ENCODE measurements at places on chromosomes 1 and 21.

DNA sequence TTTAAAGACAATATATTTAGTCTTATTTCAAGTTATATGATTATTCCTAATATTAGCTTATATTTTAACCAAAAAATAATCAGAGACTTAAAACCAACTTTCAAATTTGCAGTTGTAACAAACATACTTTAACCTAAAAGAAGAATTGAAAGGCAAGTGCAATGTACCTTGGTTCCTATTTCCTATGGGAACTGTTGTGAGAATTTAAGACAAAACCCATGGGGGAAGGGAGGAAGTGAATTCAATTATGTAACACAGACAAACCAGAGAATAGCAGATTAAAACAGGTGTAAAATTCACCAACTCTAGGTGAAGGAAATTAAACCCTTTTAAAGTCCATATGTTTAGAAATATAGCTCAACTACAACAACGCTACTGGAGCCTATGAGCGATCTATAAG is 22.6 kb upstream of the CR2 start:
- no peak for DNase-seq

DNA sequence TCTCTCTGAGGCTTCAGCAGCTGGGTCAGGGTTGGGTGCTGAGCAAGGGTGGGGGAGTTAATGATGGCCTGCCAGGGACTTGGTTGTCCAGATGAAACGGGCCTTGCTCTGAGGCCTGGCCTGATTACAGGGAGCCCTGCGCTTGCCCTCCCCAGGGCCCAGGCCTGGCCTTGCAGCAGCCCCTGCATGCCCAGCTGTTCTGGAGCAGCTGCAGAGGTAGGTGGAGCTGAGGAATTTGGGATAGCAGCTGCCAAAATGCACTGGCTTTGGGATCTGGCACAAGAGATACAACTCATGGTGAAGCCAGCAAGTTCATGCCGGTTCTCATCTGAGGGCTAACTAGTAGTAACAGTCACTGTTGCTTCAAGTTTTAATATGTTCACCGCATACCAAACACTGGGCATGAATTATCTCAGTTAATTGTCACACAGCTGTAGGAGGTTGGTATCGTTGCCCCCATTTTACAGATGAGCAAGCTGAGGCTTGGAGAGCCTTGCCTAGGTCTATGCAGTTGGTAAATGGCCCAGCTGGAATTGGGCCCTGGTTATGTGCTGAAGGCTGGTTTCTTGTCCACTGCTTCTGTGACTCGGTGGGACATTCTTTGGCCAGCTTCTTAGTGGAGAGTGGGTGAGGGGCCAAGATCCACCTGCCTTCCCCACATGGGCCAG is 7.3 kb upstream of the SERINC2 start:
- DNase-seq: no peak

- no peak for DNase-seq
Observed at GRCh38 chr1:234875953-234876855, 252.4 kb downstream of the TOMM20 start.

DNA sequence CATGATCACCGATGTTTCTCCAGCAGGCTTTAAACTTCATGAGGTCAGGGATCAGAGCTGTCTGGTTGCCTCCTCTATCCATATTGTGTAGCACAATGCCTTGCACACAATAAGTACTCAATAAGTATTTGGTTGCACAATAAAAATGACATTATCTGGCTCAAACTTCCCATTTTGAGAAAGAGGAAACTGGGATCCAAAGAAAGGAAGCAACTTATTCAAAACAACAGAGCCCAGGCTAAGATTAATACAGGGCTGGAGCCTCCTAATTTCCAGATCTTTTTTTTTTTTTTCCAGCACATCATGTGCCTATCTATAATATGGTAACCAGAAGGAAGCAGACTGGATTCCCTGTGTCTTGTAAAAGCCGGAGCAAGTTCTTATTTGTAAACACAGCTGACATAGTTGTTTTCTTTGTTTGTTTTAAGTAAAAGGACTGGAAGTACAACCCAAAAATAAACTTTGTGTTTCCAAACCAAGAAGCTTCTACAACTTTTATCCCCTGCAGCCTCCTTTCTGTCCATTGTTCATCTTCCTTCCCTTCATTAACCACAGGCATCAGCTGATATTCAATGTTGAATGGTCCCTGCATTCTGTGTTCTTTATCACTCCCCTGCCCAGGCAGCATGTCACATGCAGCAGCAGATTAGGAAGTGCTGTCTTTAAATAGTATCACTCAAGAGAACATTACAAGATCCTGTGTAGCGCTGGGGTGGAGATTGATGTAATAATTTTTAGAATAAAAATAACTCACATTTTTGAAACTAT is 71.2 kb upstream of the HOOK1 start:
- DNase-seq: no peak

DNA sequence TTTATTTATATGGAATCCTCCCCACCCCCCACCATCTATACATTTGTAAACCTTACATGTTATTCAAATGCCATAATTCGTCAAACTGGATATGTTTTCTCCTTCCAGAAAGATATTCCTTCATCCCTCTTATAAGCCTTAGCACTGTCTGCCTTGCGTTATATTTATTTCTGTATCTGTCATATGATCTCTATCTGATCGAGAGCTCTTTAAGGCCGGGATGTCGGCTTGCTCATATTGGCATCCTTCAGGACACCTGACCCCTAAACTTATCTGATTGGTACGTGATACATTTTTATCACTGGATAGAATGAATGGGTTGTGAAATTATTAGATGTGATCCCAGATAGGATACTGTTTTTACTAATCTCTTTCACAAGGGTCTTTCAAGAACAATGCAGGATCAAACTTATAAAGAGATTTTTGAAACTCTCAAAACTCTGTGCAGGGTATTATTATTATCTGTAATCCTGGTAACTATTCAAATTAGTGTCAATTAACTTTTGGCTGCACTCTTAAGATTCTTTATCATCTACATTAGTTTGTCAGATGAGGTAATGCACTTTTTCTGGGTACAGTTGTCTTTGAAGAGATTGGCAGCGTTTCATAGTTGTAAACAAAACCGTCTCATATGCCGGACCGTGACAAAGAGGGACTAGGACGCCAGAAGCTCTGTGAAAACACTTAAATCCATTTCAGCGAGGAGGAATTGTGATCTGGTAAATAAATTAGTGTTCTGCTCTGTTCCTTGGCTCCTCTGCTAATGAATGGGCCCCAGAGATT is 152.0 kb downstream of the KIF26B start:
- no peak for DNase-seq

GRCh38 chr1:41394959-41395956 is 34.0 kb downstream of the FOXO6 start:
- peak; percentile 22 for DNase-seq

- no peak for DNase-seq
Observed at GRCh38 chr1:29890201-29890959, 654.1 kb downstream of the PTPRU start.

DNA sequence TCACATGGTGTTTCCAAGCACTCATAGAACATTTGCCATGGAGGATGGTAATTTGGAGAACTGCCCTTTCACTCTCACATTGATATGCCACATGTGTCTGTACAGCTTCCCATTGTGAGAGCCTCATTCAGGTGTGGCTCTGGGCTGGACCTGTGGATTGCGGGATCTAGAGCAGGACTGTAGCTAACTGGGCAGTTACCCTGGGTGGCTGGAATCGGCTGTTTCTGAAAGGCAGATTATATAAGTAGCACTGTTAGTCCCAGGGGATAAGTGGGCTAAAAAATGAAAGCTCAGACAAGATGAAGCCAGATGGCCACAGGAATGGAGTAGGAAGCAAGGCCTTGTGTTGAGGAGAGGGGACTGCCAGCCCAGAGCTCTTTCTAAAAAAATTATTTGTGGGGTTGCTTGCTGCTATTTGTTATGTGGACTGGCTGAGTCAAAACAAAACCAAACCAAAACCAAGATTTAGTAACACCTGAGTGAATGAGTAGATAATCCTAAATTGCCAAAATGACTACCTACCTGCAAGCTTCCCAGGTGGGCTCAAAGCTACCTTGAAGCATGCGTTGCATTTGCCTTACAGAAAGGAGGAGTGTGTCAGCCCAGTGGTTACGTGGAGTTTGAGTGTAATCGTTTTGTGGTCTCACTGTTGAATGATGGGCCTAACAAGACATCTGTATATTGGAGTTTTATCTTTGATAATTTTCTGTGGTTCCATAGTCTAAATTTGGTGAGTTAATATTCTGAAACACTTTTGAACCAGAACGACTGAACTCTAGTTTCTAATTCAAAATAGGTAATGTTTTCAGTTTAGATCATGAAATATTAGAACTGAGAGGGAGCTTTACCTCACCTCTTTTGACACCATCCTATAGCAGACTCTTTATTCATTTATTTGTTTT is 58.0 kb downstream of the SDCCAG8 start:
- peak; percentile 99 for DNase-seq

GRCh38 chr1:30034105-30034626 is 689.2 kb downstream of the MATN1 start:
- no peak for DNase-seq

GRCh38 chr1:209772126-209772525 is 12.2 kb downstream of the C1orf74 start:
- DNase-seq: no peak

DNA sequence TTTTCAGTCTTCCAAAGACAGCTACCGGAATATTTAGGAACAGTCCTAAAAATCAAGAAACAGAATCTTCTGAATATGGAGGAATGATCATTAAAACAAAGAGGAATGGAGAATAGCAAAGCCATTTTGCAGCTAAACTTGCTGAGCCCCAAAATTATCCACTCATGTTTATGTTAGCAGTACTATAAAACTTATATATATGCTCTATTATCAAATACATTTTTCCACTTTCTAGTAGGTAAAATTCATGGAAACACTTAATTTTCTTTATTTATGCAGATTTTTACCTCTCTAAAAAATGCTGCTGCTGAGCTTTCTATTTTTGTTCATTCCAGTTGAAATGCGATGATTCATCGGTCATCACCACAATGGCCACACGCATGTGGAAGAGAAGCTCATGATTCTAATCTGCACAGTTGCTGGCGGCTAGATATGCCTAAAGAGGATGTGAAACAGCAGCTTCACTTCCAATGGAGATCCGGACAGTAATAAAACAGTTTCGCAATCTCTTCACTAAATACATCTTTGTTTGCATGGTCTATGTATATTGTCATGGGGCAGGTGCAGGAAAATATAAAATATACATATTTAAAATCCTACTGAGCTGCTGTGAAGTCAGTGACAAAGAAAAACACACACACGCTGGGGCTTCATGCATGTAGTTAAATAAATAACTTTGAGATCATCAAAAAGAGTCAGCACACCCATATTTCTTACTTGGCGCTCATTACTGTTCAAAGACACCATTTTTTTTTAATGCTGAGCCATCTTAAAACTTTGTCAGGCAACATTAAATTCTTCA is 292.2 kb downstream of the SMYD3 start:
- no peak for DNase-seq

- no peak for DNase-seq
Observed at GRCh38 chr1:196178083-196178635, 430.1 kb downstream of the KCNT2 start.

- DNase-seq: no peak
Observed at GRCh38 chr1:150987924-150988323, 5.8 kb downstream of the ANXA9 start.

GRCh38 chr1:186496171-186496851 is 35.4 kb upstream of the PDC start:
- DNase-seq: no peak

- no peak for DNase-seq
Observed at GRCh38 chr1:205619376-205619775, 12.4 kb downstream of the ELK4 start.

- DNase-seq: no peak
Observed at GRCh38 chr1:3594706-3595377, 16.5 kb downstream of the MEGF6 start.

- no peak for DNase-seq
Observed at GRCh38 chr21:15433091-15433490, 296.7 kb upstream of the USP25 start.
